ENCODE measurements at places on chromosomes 13 and 19. TPM values are rescaled to one million over a fixed set of nuclear protein-coding genes. Genes with fewer than 3 reads are reported as not detected.
A peak's percentile ranks its signal among the peaks of the same experiment; 100 is the strongest.

ZFP14 gene
- total RNA-seq: 7.8 TPM

SULT2A1 gene
- 1.3 TPM for total RNA-seq

SULT2B1 gene
- total RNA-seq: not detected

DNA sequence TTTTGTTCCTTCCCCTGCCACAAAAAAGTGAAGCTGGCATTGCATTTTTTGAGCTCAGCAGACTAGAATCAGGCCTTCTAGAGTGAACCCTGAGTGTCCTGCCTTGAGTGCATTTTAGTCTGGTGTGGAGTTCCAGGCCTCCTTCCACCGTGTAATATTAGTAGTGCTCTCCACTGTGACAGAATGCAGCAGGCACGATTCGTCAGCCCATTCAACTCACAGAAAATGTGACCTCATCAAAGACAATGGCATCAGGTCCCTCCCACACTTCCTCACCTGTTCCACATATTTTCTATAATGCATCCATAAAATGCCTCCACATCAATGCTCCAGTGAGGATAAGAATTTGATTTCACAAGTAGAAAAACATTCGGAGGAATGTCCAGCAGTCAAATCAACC is 227.6 kb downstream of the FGF9 start:
- H3K27me3 ChIP-seq: no peaks in the 10 kb centered on the region
- peaks cover 3% of the 10 kb centered on the region for H3K4me1 ChIP-seq
- no peak for DNase-seq
- H3K27ac ChIP-seq: no peak overlapping the region
- no peak overlapping the region for H3K4me3 ChIP-seq
- H3K36me3 ChIP-seq: no peaks in the 10 kb centered on the region

GRCh38 chr19:7658219-7658686 is 10.6 kb upstream of the RETN start:
- no peak for DNase-seq
- H3K4me3 ChIP-seq: no peak overlapping the region
- H3K27me3 ChIP-seq: no peaks in the 10 kb centered on the region
- H3K36me3 ChIP-seq: no peaks in the 10 kb centered on the region

DNA sequence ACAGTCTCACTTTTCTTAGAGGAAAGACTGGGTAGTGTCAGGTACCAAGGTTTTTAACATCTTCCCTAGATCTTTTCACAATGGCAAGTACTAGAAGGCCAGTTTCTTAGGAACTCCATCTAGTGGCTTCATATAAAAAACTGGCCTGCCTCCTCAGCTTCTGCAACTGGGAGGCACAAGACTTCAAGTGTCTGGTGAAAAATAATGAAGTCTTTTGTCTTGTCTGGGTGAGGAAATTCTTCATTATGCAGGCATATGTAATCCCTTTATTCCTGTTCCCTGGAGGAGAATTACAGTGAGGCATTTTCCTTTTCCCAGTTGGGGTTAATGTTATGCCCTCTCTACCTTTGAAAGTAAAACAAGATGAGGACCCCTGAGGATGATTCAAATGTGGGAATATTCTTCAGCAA is 300.5 kb downstream of the NALCN start:
- no peak overlapping the region for H3K27ac ChIP-seq
- H3K4me1 ChIP-seq: no peaks in the 10 kb centered on the region

- H3K4me1 ChIP-seq: no peaks in the 10 kb centered on the region
- H3K4me3 ChIP-seq: no peak overlapping the region
- DNase-seq: no peak
- no peaks in the 10 kb centered on the region for H3K27me3 ChIP-seq
Measured at GRCh38 chr19:48190288-48190884, 19.9 kb downstream of the ZSWIM9 start.

- DNase-seq: peak; percentile 68
- H3K27ac ChIP-seq: peak overlapping the region; percentile 56
- peak overlapping the region; percentile 68 for H3K4me3 ChIP-seq
Measured at GRCh38 chr19:19405971-19406877, 749 bp downstream of the GATAD2A start.

DNA sequence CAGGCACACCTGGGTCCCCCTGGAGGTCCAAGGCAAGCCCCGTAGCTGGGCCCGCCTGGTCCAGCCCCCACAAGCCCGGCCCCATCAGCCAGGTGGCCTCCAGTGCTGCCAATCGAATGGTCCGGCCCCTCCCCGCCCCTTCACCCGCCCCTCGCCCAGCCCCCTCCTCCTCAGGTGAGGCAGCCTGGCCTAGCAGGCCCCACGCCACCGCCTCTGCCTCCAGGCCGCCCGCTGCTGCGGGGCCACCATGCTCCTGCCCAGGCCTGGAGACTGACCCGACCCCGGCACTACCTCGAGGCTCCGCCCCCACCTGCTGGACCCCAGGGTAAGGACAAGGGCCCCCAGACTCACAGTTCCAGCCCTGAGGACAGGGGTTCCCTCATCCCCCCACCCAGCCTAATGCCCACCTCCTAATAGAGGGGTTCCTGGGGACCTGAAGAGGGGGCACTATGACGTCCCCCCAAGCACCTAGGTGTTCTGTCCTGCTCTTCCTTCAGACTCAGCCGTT is at the start of gene HPN:
TSS of gene HPN (plus strand) at position 174 of the 508 bp plus-strand sequence. CDS start 786 bp downstream, outside the sequence.
- no peaks in the 10 kb centered on the region for H3K27me3 ChIP-seq
- H3K27ac ChIP-seq: peak within 1 kb of the TSS; percentile 82
- H3K4me3 ChIP-seq: no peak within 1 kb of the TSS

DNA sequence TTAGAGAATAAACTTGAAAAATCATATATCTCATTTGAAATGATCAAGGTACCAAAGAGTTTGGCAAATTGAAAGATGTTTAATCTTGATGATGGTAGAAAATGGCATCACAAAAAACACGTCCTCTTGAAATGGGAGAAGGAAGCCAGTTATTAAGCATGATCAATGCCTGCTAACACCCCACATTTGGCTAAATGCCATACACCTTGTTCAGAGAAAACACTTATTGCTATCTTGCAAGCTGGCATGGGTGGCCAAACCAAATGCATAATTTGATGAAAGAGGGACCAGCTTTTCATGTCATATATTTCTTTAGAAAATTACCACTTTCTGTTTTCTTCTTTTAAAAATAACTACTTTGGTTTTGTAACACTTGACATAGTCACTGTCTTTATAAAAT is 141.3 kb downstream of the ZAR1L start:
- H3K4me1 ChIP-seq: no peaks in the 10 kb centered on the region
- no peaks in the 10 kb centered on the region for H3K27me3 ChIP-seq
- no peak overlapping the region for H3K4me3 ChIP-seq
- DNase-seq: no peak
- H3K27ac ChIP-seq: no peak overlapping the region

- no peak overlapping the region for H3K27ac ChIP-seq
- DNase-seq: no peak
- H3K27me3 ChIP-seq: peaks cover 13% of the 10 kb centered on the region
Measured at GRCh38 chr19:1000591-1001537, 645 bp downstream of the GRIN3B start.

DNA sequence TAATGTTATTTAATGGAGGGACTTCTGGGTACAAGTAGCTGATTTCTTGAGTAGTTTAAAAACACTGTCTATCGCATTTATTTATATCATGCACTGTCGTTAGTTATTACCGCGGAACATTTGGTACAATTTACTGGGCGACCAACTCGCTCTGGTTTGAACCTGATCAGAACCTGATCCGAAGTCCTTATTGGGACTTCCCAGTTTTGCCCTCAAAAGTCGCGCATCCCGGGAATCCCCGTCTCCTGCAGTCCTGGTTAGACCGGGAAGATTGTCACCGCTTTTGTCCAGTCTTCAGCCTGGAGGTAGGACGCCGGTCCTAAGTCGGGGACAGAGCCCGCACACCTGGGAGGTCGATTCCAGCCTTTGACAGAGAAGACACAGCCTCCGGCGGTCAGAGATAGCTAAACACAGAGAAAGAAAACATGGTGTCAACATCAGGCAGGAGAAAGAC is 694 bp downstream of the CLN5 start:
- peaks cover 9% of the 10 kb centered on the region for H3K4me1 ChIP-seq
- peak; percentile 25 for DNase-seq
- H3K27ac ChIP-seq: peak overlapping the region; percentile 93
- H3K36me3 ChIP-seq: no peaks in the 10 kb centered on the region

DNA sequence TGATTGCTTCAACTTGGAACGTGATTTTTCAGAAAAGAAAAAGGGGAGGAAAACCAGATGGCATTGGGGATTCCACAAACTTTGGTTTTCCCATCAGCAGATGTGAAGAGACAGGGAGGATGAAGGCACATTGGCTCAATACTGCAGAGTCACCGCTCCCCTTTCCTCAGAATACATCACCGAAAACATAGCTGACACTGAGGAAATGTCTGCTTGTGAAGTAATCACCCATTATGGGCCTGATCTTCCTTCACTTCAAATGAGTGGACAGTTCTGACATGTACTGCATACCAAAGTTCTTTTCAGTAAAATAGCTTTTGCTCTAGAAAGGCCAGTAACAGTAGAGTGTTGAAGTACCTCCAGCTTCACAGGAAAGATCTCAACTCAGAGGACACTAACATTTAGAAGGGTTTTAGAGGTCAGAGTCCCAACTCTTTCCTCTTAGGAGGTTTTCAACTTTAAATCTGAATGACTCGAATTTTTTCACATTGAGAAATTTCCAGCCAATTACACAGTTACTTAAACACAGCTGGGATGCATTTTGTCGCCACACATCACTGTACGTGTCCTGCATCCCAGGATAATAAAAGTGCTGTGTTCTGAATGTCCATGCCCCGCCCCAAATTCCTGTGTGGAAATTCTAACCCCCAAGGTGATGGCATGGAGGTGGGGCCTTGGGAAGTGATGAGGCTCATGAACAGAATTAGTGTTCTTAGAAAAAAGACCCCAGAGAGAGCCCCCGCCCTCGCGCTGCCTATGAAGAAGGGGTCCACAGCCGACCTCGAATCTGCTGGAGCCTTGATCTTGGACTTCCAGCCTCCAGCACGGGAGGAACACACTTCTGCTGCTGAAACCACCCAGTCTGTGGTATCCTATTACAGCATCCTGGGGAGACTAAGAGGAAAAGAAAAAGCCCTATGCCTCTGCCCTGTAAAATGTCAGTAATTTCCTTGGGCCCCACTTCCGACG is 77.7 kb downstream of the COL4A1 start:
- no peaks in the 10 kb centered on the region for H3K36me3 ChIP-seq
- DNase-seq: no peak
- no peak overlapping the region for H3K27ac ChIP-seq
- no peaks in the 10 kb centered on the region for H3K27me3 ChIP-seq

DNA sequence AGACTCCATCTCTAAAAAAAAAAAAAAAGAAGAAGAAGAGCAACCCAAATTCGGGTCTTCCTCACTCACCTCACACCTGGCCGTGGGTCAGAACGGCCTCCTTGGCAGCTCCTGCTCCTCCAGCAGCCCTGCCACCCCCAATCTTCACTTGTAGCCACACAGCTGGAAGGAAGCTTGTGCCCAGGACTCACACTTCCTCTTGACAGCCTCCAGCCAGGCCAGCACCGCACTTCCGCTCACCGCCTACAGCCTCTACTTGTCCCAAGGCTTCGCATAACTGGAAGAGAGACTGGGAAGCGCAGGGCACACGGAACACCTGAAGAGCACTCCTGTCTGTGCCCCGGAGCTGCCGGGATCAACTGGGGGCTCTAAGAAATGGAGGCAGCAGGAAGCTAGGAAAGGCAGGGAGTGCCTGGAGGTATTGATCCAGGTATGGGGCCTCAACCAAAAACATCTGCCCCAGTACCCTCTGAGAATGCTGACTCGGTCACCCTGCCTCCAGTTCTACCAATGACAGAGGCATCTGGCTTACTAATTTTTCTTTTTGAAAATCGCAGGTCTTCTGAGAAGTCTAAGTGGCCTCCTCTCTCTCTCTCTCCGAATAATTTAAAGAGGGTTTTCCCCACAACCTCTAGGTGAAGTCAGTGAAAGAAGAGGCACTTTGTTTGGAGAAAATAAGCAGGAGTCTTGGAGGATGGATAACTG is 31.1 kb upstream of the ATP12A start:
- no peak for DNase-seq
- H3K36me3 ChIP-seq: no peaks in the 10 kb centered on the region
- no peaks in the 10 kb centered on the region for H3K27me3 ChIP-seq
- no peak overlapping the region for H3K27ac ChIP-seq
- no peak overlapping the region for H3K4me3 ChIP-seq
